ENCODE measurements at places on chromosomes 13 and 19.

DNA sequence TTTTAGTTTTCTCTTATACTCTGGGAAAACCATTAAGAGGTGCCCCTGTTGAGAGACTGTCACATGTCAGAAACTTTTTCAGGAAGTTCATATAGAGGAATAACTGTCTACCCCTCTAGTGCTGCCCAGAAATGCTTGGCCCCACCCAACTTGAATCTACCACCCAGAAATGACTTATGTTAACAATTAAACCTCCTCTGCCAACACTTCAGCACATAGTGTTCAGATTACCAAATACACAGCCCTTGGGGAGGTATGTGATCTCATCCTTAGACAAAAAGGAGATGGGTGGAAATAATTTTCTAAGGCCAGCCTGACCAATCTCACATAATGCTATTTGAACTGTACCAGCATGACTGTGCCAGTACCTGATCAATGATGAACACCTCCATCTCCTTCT, 35.6 kb downstream of the CCDC169 start:
- DNase-seq, result no peak

DNA sequence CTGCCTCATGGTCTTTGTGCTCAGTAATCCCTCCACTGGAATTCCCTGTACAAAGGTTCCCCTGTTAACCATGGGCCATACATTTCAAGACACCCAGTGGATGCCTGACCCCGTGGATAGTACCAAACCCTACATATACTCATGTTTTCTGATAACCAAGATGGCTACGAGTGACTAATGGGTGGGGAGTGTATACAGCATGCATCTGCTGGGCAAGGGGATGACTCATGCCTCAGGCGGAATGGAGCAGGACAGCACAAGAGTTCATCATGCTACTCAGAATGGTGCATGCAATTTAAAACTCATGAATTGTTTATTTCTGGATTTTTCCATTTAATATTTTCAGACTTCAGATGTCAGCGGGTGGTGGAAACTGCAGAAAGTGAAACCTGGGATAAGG, 13.3 kb upstream of the FGF9 start:
- no peak for DNase-seq

DNA sequence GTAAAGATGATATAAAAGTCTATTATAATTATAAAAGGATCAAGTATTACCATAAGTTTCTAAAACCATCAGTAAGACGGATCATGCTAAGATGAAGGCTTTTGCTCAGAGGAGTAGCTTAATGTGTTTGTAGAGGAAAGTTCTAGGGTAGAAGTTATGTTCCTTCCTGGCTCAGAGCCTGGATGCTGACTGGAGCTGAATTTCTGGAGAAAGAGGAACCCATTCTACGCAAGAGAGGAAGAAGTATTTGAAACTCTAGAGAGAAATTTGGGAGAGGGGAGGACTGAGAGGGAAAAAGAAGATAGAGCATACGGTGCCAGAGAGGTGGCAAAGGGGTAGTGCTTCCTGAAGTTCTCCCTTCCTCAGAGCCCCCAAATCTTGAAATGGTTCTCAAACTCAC, 51.4 kb upstream of the SGCG start:
- no peak for DNase-seq

GRCh38 chr13:95603887-95604555, 40.5 kb downstream of the DZIP1 start:
- DNase-seq, result no peak

- DNase-seq, result no peak
These were observed 6.5 kb downstream of the NPAS1 start for GRCh38 chr19:47026156-47026555.

DNA sequence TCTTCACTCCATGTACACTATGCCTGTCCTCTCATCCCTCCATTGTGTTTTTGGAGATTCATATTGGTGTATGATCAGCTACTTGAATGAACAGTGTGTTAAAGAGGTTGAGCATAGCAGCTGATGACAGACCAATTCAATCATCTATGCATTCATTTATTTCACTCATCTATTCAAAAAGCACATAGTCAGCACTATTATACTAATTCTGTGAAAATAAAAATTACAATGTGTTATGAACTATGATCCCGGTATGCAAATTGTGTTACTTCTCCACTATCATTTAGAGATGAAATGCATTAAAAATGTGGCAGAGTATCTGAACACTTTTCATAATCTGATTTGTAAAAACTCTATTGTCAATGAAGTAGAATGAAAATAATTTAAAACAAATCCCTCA, 5.9 kb downstream of the TRPC4 start:
- no peak for DNase-seq

DNA sequence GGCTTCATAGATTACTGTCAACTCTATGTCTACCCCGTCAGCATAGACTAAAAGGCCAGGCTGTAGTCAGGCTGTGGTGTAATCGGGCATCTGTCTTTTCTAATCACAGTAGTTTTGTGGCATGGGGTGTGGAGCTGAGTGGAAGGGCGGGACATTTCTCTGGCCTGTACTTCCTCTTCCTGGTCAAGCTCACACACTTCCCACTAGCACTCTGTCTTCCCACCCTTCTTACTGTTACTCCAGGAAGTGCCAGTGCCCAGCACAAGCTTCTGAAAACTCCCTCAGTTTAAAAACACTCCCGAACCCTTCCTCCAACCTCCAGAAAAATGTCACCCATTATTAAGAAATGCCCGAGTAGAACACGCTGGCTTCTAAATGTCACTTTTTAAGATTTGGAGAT, 229.8 kb downstream of the KLF5 start:
- DNase-seq, result no peak

- no peak for DNase-seq
These were observed 48.6 kb downstream of the PEPD start for GRCh38 chr19:33472691-33473652.

DNA sequence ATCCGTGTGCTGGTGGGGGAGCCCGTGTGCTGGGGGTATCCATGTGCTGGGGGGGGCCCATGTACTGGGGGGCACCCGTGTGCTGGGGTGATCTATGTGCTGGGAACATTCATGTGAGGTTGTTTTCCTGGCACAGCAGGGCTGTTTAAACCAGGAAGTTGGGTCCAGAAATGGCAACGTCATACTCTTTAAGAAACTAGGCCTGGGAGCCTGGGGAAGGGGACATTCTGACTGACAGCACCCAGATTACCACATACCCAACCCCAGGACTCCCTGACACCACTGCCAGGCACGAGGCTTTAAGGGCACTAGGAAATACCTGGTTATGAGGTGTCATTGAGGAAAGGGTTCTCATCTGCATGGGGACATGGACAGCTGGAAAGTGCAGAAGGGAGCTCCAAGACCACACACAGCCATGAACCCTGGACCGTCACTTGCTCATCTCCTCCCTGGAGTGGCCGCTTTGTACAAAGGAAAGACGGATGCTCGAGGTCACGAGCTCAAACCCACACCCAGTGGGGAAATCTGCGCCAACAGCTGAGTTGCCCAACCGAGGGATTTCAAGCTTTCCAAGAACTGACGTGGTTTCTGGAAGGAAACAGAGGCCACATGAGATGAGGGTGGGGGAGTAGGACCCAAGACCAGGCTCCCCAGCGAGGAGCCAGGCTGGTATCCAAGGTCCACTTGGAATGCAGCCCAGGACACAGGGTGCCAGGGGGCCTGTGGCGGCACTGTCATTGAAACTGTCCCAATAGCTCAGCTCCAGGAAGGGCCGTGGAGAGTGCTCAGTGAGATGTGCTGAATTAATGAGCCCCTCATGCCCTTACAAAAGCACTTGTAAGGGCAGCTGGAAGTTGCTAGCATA, 40.9 kb downstream of the RAB20 start:
- DNase-seq, result no peak

DNA sequence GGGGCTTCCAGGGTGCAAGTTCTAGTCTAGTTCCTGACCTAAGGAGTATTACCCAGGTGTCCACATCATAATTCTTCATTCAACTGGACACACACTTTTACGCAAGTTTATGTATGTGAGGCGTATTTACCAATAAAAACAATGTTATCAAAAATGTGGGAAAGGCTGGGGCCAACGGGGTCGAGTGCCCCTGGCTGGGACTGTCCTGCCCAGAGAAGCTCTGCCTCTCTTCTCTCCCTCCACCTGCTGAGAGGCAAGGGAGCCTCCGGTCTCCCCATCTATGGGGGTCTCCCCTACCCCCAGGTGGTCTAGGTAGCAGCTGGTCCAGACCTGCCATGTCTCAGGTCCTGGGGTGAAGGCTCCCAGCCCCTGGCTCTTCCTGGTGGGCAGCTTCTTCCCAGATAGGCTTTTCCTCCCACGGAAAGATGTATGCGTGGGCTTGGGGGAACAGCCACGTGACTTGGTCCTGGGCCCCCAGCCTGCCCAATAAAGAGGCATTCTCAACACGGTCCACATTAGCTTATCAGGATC, 132.4 kb downstream of the USP12 start:
- no peak for DNase-seq

- DNase-seq, result no peak
These were observed 13.1 kb downstream of the RGL3 start for GRCh38 chr19:11405846-11406643.

All from stimulated activated CD8-positive, alpha-beta memory T cell treated with anti-CD3 and anti-CD28 coated beads, Interleukin-4, amount 100 ng/mL, for 4 hours (primary cell).